Hepatic stellate cell (primary cell): ENCODE measurements at places on chromosomes 12 and 14.

DNA sequence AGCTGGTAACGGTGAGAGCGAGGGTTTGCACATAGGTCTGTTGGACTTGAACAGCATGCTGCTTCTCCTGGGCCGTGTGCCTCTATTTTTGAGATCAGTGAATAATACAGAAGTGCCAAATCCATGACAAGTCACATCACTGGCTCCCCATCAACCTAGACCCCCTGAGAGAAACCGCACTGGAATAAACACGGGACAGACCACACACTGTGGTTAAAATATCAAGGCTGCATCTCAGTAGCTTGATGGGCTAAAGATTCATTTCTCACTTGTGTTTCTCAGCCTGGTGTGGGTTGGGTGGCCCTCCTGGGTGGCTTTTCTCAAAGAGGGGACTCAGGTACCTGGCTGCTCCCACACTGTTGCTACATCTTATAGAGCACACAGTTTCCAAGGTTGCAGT, 191.0 kb downstream of the DICER1 start:
- DNase-seq: no peak

DNA sequence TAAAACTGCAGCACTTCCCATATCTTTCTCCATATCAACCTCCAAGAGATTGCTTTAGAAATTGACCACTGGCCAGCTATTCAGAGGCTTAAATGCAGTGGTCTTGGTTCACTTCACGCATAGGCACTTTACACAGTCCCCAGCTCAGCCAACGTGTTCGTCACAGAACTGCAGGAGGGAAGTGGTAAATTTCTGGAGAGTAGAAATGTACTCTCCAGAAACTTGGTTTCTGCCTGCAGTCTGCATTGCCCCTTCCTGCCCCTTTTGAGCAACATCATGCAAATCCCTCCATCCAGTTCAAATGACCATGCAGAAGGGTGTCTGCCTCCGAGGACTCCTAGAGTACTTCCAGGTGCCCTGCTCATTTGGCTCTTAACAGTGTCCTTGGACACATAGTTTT, 42.7 kb upstream of the NEDD1 start:
- no peak for DNase-seq

GRCh38 chr14:54804538-54805041, 98.0 kb downstream of the GCH1 start:
- no peak for DNase-seq

DNA sequence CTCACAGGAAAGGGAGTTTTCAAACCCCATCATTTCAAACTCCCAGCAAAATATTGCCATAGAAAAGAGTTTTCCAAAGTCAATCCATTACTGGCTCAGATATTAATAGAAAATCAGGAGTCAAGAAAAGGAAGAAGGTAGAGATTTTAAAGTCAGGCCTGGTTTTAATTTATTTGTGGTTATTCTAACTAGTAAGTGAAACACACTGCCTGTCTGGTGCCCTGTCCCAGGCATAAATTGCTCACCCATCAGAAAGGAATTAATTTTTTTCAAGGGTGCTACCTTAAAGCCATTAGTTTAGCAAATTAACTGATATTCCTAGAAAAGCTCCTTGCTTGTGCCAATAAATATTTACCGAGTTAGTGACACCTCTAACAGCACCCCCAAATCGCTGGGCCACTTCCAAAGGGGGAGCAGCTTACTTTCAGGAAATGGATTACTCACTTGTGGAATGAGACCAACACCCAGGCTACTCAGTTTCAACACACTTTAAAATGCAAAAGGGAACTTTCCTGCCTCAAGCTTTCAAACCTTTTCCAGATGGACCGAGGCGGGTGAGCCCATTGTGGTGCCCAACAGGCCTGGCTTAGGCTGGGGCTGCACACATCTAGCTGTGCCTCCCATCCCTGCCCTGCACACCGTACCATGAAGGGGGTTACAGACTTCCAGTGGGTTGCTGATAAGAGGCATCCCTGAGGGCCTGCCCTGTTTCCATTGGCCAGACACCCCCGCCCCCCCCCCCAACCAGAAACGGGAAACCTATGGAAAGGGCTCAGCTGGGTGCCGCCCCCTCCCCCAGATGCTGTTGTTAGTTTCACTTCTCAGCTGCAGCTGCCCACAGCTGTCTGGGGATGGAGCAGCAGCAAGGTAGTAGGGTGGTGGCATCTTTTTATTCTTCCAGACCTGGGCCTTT, 117.2 kb downstream of the SAMD4A start:
- DNase-seq: peak; percentile 49

DNA sequence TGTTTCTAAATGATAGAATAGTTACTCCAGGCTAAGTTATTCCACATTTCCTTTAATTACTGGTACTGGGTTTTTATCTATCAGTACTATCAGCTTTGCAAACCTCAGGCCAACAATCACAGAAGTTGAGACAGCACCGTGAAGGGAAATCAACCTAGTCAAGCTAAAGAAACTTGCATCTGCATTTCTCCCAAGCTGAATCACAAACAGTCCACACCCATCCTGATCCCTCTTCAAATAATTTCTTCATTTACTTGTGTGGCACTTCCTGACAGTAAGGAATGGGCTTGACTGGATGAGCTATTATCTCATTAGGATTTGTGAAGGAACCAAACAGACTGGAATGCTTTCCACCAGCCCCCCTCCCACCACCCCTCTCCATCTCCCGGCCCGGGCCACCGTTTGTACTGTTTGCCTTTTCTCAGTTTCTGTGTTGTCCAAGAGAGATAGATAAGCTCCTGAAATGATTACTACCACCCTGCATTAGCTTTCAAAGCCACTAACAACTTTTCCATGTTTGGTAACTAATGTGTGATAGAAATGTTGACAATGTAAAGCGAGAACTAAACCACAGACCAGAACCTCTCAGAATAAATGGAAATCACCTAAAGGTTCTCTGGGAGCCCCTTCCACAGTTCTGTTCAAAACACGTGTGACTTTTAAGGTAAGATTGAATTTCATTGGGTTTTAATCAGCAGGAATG, 236.3 kb downstream of the SLC25A21 start:
- no peak for DNase-seq

DNA sequence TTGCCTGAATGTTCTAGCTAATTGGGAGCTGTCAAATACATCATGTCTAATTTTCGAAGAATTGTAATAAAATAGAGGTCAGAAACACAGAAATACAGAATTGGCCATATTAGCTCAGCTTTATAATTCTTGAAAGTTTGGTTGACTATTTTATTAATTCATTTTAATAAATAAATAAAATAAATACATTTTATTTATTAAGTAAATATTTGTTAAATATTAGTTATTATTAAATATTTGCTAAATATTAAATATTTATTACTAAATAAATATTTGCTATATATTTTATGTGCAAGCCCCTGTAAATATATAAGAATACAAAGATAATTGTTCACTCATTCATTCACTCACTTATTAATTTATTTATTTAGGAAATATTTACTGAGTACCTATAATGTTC, 231.3 kb downstream of the SSPN start:
- DNase-seq: no peak

DNA sequence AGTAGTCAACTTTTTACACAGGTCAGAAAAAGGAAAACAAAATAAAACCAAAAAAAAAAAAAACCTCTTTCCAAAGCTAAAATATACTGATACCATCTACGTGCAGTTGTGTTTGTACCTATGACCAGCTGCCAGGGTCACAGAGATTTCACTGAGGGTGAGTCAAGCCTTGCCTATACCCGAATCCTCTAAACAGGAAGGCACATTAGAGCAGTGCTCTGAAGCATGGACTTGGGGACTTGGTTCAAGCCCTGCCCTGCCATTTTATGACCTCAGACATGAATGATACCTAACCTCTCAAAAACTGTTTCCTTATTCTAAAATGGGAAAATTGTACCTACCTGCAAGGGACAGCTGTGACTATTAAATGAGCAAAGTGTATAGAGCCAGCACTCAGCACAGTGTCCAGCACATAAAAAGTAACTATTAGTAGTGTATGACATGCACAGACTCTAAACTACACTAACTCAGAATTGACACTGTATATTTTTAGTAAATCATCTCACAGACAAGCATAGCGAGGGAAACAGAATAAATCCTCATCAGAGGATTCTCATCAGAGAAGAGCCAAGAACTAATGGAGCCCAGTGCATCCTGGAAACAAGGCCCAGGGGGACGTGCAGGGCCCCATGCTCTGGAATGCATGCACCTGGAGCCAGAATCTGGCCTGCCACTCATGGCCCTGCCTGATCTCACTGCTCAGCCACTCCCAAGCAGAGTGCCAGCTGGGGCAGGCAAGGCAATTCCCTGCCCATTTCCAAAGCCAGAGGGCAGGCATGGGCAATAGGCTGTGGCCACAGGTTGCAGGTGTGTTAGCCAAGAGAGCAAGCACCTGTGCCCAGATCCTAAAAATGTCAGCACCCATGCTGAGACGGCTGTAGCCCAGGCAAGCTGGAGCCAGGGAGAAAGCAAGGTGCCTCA, 57.0 kb downstream of the NT5DC3 start:
- no peak for DNase-seq

DNA sequence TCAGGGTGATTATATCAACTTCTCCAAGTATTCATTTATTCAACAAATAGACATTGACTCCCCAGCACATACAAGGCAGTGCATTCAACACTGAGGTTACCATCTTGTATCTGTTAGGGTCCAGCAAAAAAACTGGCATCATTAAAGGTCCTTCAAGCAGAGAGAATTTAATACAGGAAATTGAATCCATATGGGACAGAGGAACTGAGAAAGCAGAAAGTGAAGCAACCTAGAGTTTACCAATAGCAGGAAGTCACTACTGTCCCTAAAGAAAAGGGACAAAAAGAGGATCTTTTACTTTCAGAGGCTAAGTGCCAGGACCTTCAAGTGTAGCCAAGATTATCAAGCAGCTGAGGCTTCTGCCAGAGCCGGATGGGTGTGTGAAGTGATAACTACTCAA, 237.8 kb upstream of the TBX3 start:
- DNase-seq: no peak

GRCh38 chr12:30643366-30643765, 52.3 kb downstream of the IPO8 start:
- DNase-seq: no peak

GRCh38 chr12:62436164-62436503, 30.5 kb upstream of the MON2 start:
- DNase-seq: no peak

- no peak for DNase-seq
Measured at GRCh38 chr12:24742378-24742777, 206.5 kb downstream of the BCAT1 start.

DNA sequence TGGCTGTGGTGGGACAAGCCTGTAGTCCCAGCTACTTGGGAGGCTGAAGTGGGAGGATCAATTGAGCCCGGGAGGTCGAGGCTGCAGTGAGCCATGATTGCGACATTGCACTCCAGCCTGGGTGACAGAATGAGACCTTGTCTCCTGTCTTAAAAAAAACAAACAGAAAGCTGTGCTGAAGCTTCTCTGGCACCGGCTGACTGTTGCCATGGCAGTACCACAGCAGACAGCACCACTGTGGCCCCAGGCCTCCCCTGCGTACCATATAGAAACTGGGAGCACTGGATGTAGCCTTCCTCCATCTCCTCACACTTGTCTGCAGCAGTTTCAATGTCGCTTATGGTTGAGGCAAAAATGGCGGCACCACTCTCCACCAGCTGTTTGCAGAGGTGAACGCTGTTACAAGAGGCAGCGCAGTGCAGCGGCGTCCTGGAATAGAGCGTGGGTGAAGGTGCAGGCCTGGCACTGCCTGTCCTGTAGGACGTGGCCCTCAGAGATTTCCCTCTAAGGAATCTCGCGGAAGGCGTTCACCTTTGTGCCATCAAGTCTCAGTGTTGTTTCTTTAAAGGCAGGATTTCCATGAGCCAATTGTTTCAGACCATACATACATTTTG, 21.9 kb downstream of the ZFYVE21 start:
- no peak for DNase-seq

- DNase-seq: no peak
Measured at GRCh38 chr14:104304451-104305351, 166.3 kb downstream of the KIF26A start.

DNA sequence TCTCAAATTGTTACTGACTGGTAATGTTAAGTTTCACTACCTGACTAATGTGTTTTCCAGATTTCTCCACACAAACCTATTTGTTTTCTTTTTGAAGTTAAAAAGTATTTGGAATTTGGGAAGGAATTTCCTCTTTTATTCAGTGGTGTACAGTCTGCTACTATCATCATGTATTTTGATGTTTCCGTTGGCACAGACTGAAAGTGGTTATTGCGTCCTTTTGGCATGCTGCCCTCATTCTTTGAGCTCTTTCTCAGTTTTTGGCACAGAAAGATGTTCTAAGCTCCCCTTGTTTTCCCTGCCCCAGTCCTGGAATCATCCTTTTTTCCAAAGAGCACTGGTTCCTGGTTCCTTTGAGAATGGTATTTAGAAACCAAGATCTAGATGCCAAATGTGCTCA, 31.4 kb upstream of the RTRAF start:
- no peak for DNase-seq

DNA sequence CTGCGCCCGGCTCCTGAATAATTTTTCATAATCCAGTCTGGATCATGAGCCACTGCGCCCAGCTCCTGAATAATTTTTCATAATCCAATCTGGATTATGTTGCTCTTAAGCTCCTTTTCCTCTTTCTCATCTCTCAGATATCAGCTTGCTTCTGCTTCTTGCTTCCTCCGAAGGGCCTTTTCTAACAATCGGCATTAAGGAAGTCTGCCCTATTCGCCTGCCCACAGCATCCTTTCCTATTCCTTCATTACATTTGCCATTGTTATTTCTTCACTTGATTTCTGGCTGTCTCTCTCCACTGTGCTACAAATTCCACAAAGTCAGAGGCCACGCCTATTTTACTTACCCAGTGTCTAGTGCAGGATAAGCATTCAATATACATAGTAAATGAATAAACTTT, 83.5 kb downstream of the TTC7B start:
- DNase-seq: no peak

DNA sequence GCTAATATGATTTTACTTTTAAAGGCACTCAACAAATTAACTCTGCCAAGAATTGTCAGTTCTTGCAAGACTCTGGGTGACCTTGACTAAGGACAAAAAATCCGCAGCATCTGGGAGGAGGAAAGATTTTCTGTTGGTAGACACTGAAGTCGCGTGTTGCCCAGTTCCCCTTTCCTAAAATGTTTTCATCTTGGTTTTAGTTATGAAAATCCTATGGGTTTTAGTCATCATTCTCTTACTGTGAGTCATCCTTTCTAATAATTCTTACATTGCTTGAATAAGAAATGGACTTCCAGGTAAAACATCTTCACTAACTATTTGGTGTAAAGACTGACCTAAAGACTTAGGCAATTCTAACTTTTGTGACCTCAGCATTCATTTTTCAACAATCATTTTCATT, 9.1 kb downstream of the GSG1 start:
- peak; percentile 58 for DNase-seq

GRCh38 chr12:96751626-96752025, 155.4 kb upstream of the NEDD1 start:
- DNase-seq: no peak
